ENCODE measurements at places on chromosomes 5 and 9.

- no peak for DNase-seq
Measured at GRCh38 chr5:33120671-33121070, 320.1 kb upstream of the TARS1 start.

DNA sequence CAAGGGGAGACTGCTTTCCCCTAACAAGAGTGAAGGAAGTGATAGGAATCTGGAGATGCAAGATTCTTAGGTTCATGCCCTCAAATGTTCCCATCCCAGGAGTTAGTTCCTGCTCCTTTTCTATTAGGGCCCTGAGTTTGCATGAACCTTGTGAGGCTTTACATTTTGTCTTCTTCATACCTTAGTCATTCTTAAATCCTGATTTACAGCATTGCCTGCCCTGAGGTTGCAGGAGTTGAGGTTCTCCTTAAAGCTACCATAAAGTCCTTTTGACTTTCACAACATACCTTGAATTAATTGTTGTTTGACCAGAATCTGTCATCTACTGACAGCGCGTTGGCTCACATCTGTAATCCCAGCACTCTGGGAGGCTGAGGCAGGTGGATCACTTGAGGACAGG lies 151.5 kb upstream of the ABCA1 start:
- DNase-seq: no peak

DNA sequence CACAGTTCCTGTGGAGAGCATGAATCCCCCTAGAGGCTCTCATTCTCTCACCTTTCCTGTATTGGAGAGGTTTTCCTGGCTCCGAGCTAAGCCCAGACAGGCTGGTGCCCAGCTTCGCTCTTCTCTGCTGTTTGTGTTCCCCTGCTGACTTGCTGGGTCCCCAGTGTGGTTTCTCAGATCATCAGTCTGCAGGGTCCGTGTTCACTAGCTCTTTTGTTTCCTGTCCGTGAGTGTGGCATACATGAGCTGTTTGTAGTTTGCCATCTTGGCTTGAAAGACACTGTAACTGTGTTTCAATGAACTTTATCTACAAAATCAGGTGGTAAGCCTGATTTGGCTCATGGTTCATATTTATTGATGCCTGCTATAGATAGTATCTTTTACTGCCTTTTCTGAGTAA lies 23.8 kb downstream of the LOX start:
- no peak for DNase-seq

- DNase-seq: no peak
Measured at GRCh38 chr9:1071730-1072129, 21.6 kb downstream of the DMRT2 start.

- peak; percentile 32 for DNase-seq
Measured at GRCh38 chr9:73219985-73220626, 68.4 kb downstream of the ANXA1 start.

Measured in stimulated activated CD4-positive, alpha-beta T cell treated with anti-CD3 and anti-CD28 coated beads, TNF-alpha, amount 100 ng/mL, for 48 hours (primary cell).